Activated naive CD8-positive, alpha-beta T cell treated with anti-CD3 and anti-CD28 coated beads for 36 hours (primary cell): ENCODE measurements at places on chromosomes 7 and 10.

DNA sequence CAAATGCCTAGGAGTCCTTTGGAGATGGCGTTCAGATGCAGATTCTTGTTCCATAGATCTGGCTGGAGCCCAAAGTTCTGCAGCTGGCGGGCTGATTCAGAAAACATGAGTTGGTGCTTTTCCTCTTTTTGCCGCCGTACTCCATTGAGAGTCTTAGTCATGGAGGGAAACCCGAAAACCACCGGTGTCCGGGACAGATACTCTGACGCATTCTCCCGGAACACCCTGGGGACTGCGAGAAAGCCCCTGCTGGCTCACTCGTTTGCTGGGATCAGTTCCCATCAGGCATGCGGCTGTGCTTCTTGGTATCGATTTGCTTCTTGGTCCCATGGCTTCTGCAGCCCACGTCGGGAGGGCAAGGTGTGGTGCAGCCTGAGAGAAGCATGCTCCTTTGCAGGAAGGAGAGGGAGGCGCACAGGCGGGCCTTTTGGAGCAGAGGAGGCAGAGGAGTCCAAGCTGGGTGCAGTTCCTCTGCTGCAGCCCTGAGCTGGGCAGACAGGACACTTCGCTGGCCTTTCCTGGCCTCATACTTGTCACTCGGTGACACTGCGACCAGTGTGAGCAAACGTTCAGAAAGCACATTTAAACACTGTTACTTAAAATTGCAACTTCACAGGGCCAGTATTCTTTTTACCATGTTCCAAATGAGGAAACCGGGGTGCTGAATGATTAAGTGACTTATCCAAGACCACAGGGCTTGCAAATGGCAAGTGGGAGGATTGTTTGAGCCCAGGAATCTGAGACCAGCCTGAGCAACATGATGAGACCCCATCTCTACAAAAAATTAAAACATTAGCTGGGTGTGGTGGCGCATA, 30.6 kb upstream of the PFKFB3 start:
- no peak for DNase-seq

DNA sequence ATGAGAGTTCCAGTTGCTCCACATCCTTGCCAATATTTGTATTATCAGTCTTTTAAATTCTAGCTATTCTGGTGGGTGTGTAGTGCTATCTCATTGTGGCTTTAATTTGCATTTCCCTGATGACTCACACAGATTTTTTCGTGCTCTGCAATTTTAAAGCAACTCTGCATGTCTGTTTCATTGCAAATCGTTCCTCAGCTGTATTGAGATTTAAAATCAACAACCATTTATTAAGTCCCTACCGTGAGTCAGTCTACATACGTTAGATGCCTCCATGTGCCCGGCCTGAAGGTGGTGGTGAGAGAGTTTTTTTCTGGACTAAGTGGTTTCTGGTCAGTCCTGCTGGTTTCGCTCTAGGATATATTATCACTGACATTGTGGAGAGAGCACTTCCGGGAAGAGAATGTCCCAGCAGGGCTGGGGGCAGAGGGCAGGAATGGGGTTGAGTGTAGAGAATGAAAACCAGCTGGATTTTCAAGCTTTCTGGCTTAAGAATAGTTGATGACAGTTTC, 8.4 kb upstream of the HYCC1 start:
- no peak for DNase-seq

- DNase-seq, result no peak
These were observed 139.4 kb downstream of the KCNMA1 start for GRCh38 chr10:77498210-77498609.

GRCh38 chr10:128526791-128527375, 400.7 kb upstream of the MKI67 start:
- DNase-seq, result no peak

- no peak for DNase-seq
These were observed 25.9 kb downstream of the HABP2 start for GRCh38 chr10:113578773-113579172.

DNA sequence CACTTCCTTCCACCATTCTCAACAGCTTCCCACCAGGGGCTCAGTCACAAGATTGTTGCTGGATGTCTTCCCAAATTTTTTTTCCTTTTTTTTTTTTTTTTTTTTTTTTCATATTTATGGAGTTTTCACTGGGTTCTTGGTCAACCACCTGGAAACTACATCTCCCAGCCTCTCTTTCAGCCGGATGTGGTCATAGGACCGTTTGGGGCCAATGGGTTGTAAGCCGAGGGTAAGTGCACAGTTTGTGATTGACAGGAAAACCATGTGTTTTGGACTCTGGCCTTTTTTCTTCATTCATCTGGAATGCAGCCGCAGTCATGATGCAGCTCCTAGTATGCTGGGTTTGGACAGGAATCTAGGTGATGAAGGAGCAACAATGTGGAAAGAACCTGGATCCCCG, 337.1 kb upstream of the FOXK1 start:
- no peak for DNase-seq

GRCh38 chr7:78718212-78718611, 735.3 kb downstream of the MAGI2 start:
- DNase-seq, result no peak

- no peak for DNase-seq
These were observed 18.8 kb downstream of the NUDT1 start for GRCh38 chr7:2260820-2261219.

DNA sequence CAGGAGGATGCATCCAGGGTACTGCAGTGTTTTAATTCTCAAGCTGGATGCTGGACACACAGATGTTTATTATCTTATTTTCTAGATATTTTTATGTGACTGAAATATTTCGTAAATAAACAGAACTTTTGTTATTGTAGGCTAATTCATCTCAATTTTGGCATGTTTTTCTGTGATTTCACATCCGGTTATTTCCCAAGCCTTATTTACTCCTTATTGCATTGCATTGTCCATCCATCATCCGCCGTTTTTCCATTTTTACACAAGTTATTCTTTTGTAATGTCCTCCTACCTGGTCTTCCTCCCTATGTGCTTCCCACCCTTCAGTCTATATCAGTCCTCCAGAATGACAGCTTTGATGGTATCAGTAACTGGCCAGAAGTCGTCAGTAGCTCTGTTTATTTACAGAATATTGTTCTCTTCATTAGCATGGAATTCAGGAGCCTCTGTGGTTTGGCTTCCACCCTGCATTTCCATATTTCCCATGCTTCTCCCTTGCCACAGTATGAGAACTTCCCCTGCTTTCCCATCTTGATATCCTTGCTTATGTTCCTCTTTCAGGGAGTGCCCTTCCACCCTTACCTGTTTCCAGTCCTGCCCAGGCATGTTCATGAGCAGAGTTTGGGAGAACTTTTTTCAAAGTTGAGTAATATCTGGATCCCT, 16.1 kb downstream of the GNAI1 start:
- DNase-seq, result no peak

DNA sequence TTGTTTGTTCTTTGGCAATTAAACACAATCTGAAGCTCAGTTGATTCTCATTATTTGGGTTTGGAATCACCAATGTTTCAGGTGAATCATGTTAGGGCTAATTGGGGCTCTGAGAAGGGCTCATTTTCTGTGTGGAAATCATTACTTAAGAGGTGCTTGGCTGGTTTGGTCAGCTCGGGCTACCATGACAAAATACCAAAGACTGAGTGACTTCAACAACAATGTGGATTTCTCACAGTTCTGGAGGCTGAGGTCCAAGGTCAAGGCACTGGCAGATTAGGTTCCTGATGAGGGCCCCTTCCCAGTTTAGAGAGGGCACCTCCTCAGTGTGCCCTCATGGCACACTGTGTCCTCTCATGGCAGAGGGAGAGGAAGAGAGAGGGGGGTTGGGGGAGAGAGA, 121.3 kb downstream of the ZNF248 start:
- no peak for DNase-seq

GRCh38 chr7:85000735-85001350, 186.0 kb downstream of the SEMA3D start:
- DNase-seq, result no peak

GRCh38 chr7:122260336-122260735, 44.2 kb downstream of the FEZF1 start:
- no peak for DNase-seq
